ENCODE measurements at places on chromosomes 13 and 19. TPM values are rescaled to one million over a fixed set of nuclear protein-coding genes. Genes with fewer than 3 reads are reported as not detected.

The DGKH gene
- 3.1 TPM for polyA plus RNA-seq

The DAND5 gene
- not detected for polyA plus RNA-seq

The ERVK3-1 gene
- polyA plus RNA-seq, result 65.9 TPM

The NUDT19 gene
- polyA plus RNA-seq, result 4.2 TPM

The GPI gene
- polyA plus RNA-seq, result 143 TPM

Data from CD4-positive, CD25-positive, alpha-beta regulatory T cell (primary cell).